IMR-90 (cell line): ENCODE measurements at places on chromosomes 5 and 9. TPM values are rescaled to one million over a fixed set of nuclear protein-coding genes. Genes with fewer than 3 reads are reported as not detected.

CSF1R gene
- under 0.01 and 0.36 TPM in 2 replicates for total RNA-seq

FBXL7 gene
- total RNA-seq: 4.1 and 4.4 TPM in 2 replicates

TAF11L10 gene
- total RNA-seq: not detected in 2 replicates

LCN9 gene
- total RNA-seq: not detected in 2 replicates

ADAMTSL2 gene
- total RNA-seq: not detected in 2 replicates

SLC36A3 gene
- not detected in 2 replicates for total RNA-seq

PLGRKT gene
- total RNA-seq: 12.7 and 13.6 TPM in 2 replicates

PCDH1 gene
- total RNA-seq: 0.83 and 0.90 TPM in 2 replicates

- DNase-seq: no peak
Observed at GRCh38 chr5:171570244-171570825, 150.9 kb downstream of the FGF18 start.

DNA sequence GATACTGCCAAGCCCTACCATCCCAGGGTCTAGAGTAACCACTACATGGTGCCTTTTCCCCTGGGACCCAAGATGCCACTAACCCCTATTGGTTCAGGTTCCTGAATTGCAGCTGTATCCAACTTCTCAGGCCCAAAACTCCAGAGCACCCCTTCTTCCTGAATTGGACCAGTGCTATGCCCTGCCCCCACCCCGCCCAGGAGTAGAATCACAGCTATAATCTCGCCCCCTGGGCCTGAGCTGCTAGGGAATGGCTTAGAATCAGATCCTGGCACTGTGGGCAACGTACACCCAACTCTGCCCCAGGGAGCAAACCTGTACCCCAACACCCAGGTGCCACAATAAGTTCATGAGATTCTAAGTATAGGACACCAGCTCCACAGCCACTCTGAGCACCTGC, 206.3 kb downstream of the CACNA1B start:
- no peak for DNase-seq

DNA sequence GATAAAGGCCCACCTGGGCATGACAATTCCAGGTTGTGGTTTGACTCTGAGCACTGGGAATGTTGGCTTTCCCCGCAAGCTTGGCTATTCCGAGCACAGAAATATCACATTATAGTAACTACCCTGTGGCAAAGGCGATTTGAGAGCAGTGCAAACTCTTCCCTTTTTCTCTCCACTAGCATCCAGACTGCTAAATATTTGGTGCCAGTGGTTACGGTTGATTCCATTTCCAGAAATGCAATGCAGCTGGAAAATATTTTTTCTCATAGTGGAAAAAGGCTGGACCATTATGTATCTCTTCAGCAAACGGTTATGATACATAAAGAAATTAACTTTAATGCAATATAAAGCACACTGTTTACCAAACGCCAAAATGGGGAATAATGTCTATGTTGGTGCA, 158.0 kb downstream of the ENC1 start:
- no peak for DNase-seq

DNA sequence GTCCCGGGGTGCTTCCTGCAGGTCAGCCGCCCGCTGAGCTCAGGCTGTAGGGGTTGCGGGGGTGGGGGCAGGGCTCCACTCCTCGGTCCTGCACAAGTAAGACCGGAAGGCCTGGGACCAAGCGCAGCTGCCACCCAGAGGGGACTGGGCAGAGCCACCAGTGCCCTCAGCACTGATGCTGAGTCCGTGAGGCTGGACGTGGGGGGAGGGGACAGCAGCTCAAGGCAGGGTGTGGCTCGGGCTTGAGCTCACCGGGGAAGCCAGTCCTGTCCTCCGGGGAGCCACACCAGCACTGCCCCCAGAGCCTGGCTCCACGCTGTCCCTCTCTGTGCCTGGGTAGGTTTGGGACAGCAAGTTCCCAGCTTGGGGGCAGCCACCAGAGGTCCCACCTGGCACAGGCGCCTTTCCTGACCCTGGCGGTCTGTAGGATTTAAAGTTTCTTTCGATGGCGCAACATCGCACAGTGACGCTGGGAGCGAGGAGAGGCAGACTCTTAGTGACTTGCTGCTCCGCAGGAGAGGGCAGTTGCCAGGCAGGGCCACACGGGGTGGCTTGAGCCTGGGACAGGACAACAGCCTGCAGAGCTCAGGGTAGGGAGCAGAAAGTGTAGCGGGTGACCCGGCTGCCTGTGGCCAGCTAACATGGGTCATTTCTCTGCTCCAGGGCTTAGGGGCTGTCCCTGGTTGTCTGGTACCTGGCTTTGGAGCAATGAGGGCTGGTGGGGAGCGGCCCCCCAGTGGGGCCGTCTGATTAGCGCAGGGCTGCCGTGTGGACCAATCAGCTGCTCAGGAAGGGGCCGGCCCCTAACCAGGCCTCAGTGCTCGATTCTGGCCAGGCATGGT, 5.7 kb downstream of the LCN1 start:
- no peak for DNase-seq

- peak; percentile 78 for DNase-seq
Observed at GRCh38 chr9:16043756-16044578, 491.1 kb downstream of the CCDC171 start.

GRCh38 chr5:36502608-36503007, 103.8 kb upstream of the SLC1A3 start:
- DNase-seq: peak; percentile 82

GRCh38 chr5:149422366-149423048, 43.4 kb upstream of the IL17B start:
- peak; percentile 95 for DNase-seq

DNA sequence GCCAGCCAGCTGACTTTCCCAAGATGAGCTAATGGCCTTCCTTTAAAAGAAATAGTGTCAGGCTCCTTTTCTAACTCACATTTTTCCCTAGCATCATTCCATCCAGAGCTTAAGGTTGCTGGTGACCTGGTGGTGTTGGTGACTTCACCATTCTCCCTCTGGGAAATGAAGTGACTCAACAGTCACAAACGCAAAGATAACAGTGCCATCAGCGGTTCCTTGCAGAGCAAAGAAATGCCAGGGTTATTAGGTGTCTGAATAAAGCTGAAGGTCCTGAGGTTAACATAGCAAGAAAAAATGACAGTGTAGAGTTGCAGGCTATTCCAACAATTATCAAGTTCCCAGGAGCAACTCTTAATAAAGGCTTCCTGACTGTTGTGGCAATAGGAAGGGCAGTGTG, 111.8 kb upstream of the SLC44A1 start:
- DNase-seq: peak; percentile 95

DNA sequence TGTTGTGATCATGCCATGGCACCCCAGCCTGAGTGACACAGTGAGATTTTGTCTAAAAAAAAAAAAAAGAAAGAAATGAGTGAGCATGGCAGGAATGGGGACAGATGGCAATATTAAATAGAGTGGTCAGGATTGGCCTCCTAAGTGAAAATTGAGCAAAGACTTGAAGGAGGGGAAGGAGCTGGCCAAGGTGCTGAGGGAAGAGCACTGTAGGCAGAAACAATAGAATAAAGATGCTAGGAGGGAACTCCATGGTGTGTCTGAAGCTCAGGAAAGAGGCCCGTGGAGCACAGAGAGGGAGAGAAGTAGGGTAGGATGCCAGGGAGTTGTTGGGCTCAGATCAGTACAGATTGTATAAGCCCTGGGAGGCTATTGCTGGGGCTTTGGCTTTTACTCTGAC, 64.4 kb upstream of the PCAT7 start:
- peak; percentile 3 for DNase-seq

DNA sequence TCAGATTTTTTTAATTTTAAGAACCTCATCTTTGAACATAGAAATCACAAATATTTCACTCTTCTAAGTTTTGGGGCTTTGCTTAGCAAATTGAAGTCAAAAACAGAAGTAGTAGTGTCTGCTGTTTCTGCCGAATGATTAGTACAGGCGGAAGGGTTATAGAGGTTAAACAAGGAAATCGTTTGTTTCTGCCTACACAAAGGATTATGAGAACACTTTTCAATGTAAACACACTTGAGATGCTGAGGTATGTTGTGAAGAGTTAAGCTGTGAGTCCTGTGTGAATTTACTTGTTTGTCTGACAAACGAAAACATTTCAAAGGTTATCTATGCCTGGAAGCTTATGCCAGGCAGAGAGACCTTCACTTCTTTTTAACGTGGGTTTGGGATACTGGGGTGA, 224.8 kb downstream of the CETN3 start:
- no peak for DNase-seq

DNA sequence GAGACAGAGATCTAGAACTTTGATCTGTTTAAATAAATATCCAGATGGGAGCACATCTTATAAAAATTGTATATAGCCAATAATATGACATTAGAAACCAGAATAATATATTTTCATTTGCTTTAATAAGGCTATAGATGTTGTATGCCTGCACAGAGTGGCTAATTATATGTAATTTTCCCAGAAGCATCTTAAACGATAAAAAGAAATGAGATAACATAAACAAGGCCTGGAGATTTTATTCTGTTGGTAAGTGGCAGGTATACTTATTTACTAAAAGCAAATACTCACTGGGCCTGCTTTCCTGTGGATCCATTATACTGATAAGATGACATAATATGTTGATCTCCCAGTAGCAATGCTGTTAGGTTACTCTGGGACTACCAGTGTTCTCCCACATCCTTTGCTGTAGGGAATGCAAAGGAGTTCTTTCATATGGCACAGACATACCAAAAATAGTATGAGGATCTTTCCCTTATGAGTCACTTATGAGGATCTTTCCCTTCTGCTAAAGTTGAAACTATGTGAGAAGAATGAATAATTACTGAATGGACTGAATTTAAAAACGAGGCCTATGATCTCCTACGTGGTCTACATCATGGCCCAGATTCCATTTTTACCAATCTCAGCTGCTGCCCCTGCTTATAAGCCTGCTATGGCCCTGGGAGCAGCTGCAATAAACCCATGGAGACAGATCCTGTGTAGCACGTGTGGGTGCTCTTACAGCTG, 112.1 kb downstream of the NUDT12 start:
- DNase-seq: peak; percentile 88

GRCh38 chr9:135239100-135239768, 151.8 kb downstream of the OLFM1 start:
- no peak for DNase-seq

- no peak for DNase-seq
Observed at GRCh38 chr9:34876096-34876495, 82.0 kb upstream of the PHF24 start.

GRCh38 chr5:150987746-150988145, 32.6 kb upstream of the GPX3 start:
- no peak for DNase-seq

DNA sequence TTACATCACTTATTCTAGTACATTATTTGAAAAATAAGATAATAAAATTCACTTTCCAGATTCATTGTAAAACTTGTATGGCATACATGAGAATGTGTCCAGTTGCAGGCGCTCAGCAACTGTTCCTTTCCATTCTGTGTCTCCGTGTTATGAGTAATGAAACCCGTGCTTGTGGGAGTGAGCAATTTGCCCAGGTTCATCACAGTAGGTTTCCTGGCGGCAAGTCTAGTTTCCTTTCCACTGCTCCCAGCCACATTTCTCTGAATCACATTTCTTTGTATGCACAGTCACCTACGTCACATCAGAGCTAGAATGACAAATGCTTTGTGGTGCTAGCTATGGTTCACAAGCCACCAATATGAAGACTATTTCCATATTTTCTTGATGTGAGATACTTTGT, 39.9 kb downstream of the MOCS2 start:
- peak; percentile 83 for DNase-seq

DNA sequence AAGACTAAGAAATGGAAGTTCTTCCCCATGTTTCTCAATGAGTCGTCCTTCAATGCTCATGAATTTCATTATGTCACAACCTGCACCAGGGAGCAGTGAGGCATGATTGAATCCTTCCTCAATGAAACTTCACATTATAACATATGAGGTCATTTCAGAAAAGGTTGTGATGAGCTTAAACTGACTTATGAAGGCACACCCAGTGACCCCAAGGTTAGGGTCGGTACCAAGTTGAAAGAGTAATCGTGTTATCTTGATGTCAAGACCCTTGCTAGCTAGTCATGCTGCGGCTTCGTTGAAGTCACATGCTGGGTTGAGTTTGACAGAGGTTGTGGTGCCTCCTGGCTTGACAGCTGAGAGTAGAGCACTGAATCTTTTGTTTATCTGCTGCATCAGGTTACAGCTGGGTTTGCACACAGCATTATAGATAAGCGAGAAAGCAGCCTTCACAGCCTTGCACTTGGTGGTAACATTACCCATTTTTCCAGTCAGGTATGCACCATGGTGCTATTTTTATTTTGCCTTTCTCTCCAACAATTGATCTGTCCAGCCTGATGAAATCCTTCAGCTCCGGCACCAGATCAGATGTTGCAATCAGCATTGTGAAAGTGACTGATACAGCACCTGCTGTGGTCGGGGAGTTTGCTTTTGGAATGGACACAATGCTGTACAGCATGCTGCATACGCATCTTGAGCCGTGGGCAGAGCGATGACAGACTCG, 133.2 kb downstream of the ERCC6L2 start:
- peak; percentile 52 for DNase-seq

DNA sequence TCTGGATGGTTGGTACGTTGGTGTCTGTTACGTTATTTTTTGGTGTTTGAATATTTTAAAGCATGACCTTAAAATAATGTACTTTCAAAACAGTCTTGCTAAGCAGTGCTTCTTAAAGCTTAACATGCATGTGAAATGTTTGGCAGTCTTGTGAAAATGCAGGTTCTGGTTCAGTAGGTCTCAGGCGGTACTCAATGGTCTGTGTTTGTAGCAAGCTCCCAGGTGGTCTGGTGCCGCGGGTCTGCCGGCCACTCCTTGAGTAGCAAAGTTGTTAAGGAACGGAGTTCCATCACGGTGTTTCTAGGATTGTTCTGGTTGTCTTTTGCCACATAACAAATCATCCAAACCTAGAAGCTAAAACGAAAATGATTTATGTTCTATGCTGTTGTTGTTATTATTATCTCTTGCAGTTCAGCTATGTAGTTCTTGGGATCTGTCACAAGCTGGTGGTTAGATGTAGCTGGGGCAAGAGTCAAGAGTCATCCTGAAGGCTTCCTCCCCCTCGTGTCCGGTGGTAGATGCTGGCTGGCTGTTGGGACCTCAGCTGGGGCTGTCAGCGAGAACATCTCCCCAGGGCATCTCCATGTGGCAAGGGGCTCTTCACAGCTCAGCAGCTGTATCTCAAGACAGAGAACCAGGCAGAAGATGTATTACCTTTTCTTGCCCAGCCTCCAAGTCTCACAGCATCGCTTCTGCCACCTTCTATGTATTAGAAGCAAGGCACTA, 186.8 kb downstream of the PALM2AKAP2 start:
- no peak for DNase-seq

GRCh38 chr5:136191304-136192014, 1.5 kb downstream of the SMIM32 start:
- peak; percentile 20 for DNase-seq

DNA sequence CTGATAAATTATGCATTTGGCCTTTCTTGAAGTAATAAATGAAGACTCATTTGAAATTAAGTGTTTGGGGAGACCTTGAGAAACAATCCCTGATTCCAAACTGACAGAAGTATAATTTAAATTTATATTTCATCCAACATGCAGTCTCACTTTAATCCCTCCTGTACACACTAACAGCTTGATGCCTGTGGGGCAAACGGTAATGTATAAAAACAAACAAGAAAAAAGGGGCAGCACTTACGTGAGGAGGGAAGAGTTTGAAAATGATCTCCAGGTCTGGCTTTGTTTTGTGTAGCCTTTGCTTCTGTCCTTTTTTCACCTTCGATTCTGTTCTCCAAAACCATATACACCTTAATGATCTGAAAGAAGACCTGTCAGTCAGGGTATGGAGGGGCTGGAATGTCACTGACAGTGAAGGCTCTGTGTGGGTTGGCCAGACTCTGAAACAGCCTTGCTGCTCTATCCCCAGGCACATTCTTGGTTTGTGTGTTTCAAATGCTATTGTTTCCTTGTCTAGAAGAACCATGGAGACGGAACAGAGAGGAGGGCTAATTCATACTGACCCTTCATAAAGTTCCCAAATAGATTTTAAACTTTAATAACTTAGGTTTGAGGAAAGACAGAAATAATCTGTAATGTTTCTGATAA, 338.2 kb upstream of the WWC1 start:
- no peak for DNase-seq

GRCh38 chr9:29575219-29575618, 2001.9 kb upstream of the C9orf72 start:
- no peak for DNase-seq
